H1 (cell line): ENCODE measurements at places on chromosomes 1 and 21. TPM values are rescaled to one million over a fixed set of nuclear protein-coding genes. Genes with fewer than 3 reads are reported as not detected.

- no peak overlapping the region for H3K4me3 ChIP-seq
- H3K4me1 ChIP-seq, result no peaks in the 10 kb centered on the region; the same call in 1 of the 2 replicates
- H3K36me3 ChIP-seq, result no peaks in the 10 kb centered on the region
- no peak overlapping the region for H3K27ac ChIP-seq
- no peaks in the 10 kb centered on the region for H3K27me3 ChIP-seq
Measured at GRCh38 chr1:109162626-109163025, 48.7 kb downstream of the ELAPOR1 start.

DNA sequence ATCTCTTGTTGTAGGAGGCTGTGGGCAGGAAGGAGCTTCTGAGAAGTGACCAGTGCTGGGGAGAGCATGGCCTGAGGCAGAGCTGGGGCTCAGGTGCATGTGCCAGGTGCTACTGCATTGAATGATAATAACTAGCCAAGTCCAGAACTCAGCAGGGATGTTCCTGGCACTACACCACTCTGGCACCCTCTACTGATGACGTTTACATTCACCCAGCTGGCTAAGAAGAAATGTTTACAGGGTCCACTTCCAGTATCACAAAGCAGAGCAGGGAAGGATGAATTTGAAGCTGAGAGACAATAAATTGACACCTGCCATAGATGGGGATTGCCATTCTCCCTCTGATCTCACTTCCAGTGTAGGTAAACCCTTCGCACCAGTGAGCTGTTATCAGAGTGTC is 411.8 kb downstream of the SETD4 start:
- H3K27me3 ChIP-seq, result no peaks in the 10 kb centered on the region
- H3K4me1 ChIP-seq, result no peaks in the 10 kb centered on the region
- H3K27ac ChIP-seq, result no peak overlapping the region
- no peak overlapping the region for H3K4me3 ChIP-seq
- DNase-seq, result no peak

DNA sequence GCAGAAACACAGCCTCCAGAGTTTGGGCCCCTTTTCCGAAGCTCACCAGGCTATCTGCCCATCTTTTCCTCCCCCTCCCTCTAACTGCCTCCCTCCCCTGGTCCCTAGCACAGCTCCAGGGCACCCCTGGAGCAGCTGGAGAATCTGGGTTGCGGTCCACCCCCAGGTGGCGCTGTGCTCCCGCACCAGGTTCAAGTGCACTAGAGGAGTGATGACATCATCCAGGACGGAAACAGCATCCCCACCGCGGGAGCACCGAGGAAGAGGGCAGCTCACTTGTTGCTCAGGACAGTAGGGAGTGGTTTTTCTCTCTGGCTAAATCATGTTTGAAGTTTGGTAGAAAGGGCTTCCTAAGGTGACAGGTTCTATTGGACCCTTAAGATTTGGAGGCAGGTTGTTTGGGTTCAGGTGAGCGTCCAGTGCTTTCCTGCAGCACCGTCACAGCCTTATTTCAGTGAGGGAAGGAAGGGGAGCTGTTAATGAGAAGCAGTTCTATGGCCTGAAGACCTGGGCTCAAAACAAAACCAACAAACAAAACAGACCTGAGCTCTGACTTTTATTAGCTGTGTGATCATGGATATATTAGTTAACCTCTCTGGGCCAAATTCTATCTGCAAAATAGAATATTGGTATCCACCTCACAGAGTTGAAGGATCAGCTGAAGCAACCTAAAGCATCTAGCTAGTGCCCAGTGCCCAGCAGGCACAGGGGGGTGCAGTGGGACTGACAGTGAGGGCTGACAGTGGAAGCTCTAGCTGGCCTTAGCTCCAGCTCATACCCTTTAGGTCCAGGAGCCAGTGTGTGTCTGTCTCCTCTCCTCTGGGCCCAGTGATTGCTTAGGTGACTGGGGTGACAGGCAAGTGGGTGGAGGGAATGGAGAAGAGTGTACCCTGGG is 7.5 kb downstream of the SHISA4 start:
- H3K4me3 ChIP-seq, result no peak overlapping the region
- no peaks in the 10 kb centered on the region for H3K36me3 ChIP-seq
- H3K27ac ChIP-seq, result no peak overlapping the region
- no peaks in the 10 kb centered on the region for H3K27me3 ChIP-seq

GRCh38 chr1:229848752-229849677 is 218.0 kb upstream of the GALNT2 start:
- H3K4me1 ChIP-seq, result no peaks in the 10 kb centered on the region
- no peak for DNase-seq
- H3K4me3 ChIP-seq, result no peak overlapping the region
- no peaks in the 10 kb centered on the region for H3K36me3 ChIP-seq
- no peak overlapping the region for H3K27ac ChIP-seq

DNA sequence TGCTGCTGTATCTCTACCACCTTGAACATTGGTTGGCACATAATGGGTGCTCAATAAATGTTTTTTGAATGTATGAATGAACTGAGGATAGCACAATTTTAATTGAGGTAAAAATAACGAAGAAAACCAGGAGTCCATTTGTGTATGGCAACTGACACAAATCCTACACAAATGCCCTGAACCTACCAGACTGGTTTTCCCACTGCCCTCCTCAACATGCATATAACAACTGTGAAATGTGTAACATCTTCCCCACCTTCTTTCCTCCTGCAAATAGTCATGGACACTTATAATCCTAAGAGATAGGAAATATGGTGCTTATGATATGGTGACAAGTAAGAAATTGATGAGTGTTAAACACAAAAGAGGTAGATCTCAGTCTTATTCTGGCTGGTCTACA is 9.9 kb upstream of the LMO4 start:
- H3K4me3 ChIP-seq, result no peak overlapping the region
- H3K27ac ChIP-seq, result no peak overlapping the region
- H3K36me3 ChIP-seq, result no peaks in the 10 kb centered on the region
- H3K27me3 ChIP-seq, result no peaks in the 10 kb centered on the region
- DNase-seq, result no peak
- H3K4me1 ChIP-seq, result no peaks in the 10 kb centered on the region

DNA sequence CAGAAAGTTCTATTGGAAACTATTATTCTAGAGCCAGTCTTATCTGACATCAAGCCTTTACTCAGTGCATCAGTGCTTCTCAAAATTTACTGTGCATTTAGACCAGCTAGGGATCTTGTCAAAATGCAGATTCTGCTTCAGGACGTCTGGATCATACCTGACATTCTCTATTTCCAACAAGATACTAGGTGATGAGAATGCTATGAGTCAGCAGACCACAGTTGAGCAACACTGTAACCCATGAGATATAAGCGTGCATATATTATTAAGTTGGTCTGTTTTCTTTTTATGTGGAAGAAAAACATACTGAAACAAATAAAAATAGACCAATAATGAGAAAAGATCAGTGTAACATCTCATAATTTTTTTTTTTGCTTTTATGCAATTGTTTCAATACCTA is 40.4 kb upstream of the KCNH1 start:
- H3K4me3 ChIP-seq, result no peak overlapping the region
- DNase-seq, result no peak
- H3K36me3 ChIP-seq, result no peaks in the 10 kb centered on the region
- no peak overlapping the region for H3K27ac ChIP-seq
- H3K27me3 ChIP-seq, result no peaks in the 10 kb centered on the region
- H3K4me1 ChIP-seq, result no peaks in the 10 kb centered on the region

GRCh38 chr1:236141447-236142252 is 689 bp upstream of the GPR137B start:
- H3K4me3 ChIP-seq, result peak overlapping the region; percentile 93
- peaks cover 14% of the 10 kb centered on the region for H3K27me3 ChIP-seq
- no peaks in the 10 kb centered on the region for H3K36me3 ChIP-seq
- no peak overlapping the region for H3K27ac ChIP-seq
- peak; percentile 71 for DNase-seq
- H3K4me1 ChIP-seq, result peaks cover 10% of the 10 kb centered on the region

- peaks cover 10% of the 10 kb centered on the region for H3K27me3 ChIP-seq
- no peak overlapping the region for H3K4me3 ChIP-seq
- DNase-seq, result no peak
- peaks cover 7% of the 10 kb centered on the region; the same call in 1 of the 2 replicates for H3K4me1 ChIP-seq
Measured at GRCh38 chr21:26851109-26851944, 6.1 kb upstream of the ADAMTS1 start.

DNA sequence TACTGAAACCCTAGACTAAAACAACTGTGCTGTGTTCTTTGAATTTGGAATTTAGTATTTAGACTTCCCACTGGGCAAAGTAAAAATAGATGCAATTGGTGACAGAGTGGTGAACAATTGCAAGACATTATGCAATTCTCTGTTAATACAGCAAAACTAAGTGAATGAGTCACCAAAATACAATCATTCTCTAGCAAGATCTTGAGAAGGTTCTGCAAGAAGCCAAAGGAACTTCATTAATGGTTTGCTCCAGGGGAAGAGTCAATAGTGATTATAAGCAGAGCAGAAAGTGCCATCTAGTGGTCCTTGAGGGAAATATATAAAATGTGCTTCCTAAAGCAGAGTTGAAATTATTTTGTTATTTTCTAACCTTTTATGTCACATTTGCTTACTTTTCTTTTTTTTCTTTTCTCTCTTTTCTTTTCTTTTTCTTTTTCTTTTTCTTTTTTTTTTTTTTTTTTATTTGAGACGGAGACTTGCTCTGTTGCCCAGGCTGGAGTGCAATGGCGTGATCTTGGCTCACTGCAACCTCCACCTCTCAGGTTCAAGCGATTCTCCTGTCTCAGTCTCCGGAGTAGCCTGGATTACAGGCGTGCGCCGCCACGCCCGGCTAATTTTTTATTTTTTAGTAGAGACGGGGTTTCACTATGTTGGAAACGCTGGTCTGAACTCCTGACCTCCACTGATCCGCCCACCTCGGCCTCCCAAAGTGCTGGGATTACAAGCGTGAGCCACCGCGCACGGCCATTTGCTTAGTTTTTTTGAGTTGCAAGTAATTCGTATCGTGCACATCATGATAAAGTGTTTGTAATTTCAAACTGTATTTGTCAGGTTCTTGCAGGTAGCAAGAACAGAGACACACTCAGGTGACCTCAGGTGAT is 99.2 kb downstream of the CTH start:
- DNase-seq, result no peak
- H3K4me3 ChIP-seq, result no peak overlapping the region
- no peaks in the 10 kb centered on the region for H3K27me3 ChIP-seq
- H3K27ac ChIP-seq, result no peak overlapping the region

DNA sequence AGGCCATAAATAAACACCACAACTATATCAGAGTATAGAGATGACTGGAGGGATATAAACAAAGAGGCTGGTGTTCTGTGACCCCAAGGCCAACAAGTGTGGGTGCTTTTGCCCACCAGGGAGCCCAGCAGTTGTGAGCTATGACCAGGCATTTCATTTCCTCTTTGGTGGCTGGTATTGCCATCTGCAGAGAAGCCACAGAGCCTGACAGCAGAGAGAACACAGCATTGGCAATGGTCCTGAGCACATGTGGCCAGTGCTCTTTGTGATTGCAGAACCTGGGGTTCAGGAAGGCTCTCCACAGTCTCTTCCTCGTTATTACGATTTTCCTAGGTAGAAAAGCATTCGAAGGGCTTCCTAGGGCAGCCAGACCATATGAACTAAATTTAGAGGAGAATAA is 112.3 kb downstream of the TM2D1 start:
- H3K4me3 ChIP-seq, result no peak overlapping the region
- no peak overlapping the region for H3K27ac ChIP-seq
- peaks cover 5% of the 10 kb centered on the region for H3K4me1 ChIP-seq
- no peaks in the 10 kb centered on the region for H3K36me3 ChIP-seq

DNA sequence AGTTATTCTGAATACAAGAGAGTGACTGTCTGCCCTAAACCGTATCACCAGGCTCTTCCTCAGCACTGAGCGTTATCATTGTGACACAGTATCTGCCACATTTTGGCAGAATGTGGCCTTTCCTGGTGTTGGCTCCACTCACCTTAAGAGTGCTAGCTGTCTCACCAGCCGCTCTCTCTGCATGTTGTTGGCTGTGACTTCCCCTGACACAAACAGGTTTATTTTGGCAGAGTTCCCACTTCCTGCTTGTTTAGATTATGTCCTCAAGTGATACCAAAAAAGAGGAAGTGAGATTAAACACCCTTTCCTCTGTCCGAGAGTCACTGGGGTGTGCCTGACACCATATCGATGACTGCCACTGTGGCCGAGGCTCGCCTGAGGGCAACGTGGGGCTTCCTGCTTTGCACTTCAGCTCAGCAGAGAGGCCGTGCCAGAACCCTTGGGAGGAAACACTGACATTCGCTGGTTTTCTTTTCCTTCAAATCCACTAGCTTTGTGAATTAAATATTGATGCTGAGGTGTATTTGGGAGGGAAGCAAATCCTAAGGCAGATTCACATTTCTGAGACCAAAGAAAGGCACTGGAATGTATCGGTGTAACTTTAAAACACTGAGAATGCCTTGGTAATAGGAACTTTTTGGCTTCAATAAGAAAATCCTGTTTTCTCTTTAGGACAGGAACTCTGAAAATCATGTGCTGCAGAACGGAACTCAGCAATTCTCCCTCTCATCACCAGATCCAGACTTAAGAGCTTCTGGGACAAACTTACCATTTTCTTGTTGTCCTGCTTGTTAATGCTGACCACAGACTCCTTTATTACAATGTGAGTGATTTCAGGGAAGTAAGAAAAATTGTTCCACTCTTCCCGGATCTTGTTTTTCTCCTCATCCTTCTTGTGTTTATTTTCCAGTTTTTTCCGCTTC is 102.1 kb downstream of the JAK1 start:
- no peaks in the 10 kb centered on the region for H3K27me3 ChIP-seq
- H3K4me1 ChIP-seq, result no peaks in the 10 kb centered on the region
- no peak overlapping the region for H3K4me3 ChIP-seq
- DNase-seq, result no peak
- no peaks in the 10 kb centered on the region for H3K36me3 ChIP-seq

GRCh38 chr1:230818367-230818766 is 50.0 kb downstream of the C1orf198 start:
- H3K4me3 ChIP-seq, result no peak overlapping the region
- H3K36me3 ChIP-seq, result no peaks in the 10 kb centered on the region
- no peak for DNase-seq
- no peak overlapping the region for H3K27ac ChIP-seq

DNA sequence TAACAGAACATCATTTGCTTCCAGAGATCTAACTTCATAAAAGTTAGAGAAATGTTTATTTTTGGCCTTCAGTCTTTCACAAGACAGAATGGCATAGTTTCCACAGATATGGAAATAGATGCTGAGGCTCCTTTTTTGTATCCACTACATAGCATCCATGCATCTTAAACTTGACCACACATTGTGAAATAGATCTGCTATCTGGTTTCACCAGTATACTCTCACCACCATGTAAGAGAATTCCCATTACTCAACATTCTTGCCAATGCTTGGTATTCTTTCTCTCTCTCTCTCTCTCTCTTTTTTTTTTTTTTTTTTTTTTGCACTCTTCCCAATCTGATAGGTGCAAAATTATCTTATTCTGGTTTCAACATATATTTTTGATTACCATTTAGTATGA is 52.1 kb upstream of the PRMT6 start:
- H3K4me3 ChIP-seq, result no peak overlapping the region
- H3K27me3 ChIP-seq, result no peaks in the 10 kb centered on the region
- no peaks in the 10 kb centered on the region for H3K36me3 ChIP-seq
- H3K4me1 ChIP-seq, result no peaks in the 10 kb centered on the region
- H3K27ac ChIP-seq, result no peak overlapping the region

The KRTAP21-2 gene
- not detected in 2 replicates for polyA plus RNA-seq

The LRRC53 gene
- polyA plus RNA-seq, result not detected in 2 replicates

The TRIM58 gene
- polyA plus RNA-seq, result not detected in 2 replicates

The HLX gene
- 0.11 and 0.17 TPM in 2 replicates for polyA plus RNA-seq

The MPZL1 gene
- polyA plus RNA-seq, result 31.1 and 37.8 TPM in 2 replicates

The PROK1 gene
- polyA plus RNA-seq, result 0.12 and 0.20 TPM in 2 replicates

The TPTE gene
- not detected in 2 replicates for polyA plus RNA-seq
